ENCODE measurements at places on chromosomes 2 and 18.

DNA sequence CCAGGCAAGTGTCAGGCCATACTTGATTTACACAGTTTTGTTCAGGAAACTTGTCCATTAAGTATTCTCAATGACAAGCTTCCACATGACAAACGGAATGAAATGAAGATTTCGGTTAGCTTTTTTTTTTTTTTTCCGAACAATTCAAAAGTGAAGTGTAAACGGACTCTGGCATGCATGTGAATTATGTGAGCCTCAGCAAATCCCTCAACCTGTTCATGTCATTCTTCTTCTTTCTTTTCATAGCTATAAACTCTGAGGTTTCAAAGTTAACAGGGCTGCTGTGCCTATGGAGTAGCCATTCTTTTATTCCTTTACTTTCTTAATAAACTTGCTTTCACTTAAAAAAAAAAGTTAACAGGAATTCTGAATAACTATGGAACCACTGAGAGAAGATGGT lies 110.3 kb downstream of the NOL10 start:
- no peak for DNase-seq

GRCh38 chr2:44009136-44009735 lies 13.4 kb upstream of the LRPPRC start:
- DNase-seq, result no peak

DNA sequence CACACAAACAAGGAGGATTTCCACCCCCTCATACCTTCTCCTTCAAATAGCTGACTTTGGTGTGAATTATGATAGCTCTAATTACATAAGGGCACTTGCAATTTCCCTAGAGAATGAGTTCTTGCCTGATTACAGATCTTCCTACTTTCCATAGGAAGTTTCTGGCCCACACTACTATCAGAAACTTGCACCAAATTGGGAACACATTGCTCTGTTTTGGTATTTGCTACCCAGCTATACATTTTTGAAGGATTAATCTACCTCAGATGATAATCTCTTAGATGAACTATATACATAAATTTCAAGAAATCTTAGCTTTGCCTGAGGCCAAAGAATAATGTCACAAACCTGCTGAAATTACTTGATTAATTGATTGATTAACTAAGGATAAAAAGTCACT lies 4.9 kb downstream of the DCC start:
- no peak for DNase-seq

- no peak for DNase-seq
These were observed 573 bp downstream of the KDSR start for GRCh38 chr18:63366213-63367052.

DNA sequence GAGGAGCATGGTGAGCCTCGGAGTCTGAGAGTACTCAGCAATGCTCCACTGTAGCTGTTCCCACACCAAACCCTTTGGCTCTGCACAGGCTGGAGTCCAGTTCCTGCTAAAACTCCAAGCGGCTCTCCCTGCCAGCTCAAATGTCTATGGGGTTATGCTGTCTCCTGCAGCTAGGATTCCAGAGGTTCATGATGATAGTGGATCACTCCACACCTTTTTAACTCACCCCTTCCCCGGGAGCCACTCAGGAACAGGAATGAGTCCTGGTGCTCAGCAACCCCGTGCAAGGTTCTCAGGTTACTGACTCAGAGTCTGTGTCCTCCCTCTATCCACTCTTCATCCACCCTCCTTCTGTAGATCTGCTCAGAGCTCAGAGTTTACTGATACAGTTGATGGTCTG lies 410.0 kb downstream of the CDH19 start:
- DNase-seq, result no peak

DNA sequence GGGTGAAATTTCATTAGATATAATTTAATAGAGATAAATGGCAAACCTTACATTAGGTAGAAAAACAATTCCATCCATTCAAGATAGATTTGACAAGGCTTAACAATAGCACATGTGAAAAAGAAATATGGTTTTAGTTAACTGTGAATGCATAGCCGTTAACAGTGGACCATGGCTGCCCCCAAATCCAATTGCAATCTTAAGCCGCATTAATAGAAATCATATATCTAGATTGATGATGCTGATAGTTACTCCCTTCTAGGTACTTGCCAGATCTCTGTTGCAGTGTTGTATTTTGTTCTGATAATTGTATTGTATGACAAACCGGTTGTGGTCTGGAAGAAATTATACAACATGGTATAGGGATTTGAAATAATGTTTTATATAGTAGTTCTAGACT lies 139.8 kb downstream of the GPD2 start:
- DNase-seq, result no peak

GRCh38 chr2:214380681-214381080 lies 30.2 kb upstream of the VWC2L start:
- DNase-seq, result no peak

DNA sequence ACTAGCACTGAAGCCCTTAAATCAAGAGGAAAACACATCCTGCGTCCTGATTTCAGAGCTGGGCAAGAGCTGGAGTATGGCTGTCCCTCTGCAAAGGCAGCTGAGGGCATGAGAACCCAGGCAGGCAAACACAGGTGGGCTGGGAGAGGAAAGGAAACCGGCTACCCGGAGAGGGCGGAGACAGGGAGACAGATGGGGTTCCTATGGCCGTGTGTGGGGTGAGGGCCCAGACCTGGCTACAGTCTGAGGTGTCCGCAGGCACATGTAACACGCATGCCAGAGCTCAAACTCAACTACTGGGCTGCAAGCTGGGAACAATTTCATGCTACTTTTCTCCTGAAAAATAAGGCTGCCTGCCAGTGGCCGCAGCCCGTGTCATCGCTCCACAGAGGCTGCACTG lies 2.7 kb downstream of the COPS9 start:
- no peak for DNase-seq

DNA sequence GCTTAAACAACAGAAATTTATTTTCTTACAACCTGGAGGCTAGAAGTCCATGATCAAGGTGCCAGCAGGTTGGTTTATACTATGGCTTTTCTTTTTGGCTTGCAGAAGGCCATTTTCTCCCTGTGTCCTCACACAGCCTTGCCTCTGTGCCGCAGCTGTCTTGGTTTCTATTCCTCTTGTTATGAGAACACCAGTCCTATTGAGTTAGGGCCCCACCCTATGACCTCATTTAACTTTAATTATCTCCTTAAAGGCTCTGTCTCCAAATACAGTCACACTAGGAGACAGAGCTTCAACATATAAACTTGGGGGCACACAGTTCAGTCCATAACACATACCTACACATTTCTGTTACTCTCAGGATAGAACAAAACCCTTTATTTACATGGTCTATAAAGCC lies 17.3 kb upstream of the RHOB start:
- DNase-seq, result no peak

DNA sequence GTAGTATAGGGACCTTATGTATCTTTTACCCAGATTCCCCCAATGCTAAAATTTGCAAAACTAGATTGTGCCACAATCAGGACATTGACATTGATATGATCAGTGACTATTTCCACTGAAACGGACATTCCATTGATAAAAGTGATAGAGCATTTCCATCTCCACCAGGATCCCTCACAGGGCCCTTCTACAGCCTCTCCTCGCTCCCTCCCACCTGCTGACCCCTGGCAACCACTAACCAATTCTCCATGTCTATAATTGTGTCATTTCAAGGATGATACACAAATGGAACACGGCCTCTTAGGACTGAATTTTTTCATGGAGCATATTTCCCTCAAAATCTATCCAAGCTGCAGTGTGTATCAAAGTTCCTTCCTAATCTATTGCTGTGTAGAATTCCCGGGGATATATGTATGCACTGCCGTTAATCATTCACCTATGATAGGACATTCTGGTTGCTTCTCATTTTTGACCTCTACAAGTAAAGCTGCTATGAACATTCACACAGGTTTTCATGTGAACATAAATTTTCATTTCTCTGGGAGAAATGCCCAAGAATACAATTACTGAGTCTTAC lies 67.3 kb downstream of the UXS1 start:
- DNase-seq, result no peak

GRCh38 chr2:5683471-5683870 lies 8.7 kb upstream of the SOX11 start:
- DNase-seq, result no peak

DNA sequence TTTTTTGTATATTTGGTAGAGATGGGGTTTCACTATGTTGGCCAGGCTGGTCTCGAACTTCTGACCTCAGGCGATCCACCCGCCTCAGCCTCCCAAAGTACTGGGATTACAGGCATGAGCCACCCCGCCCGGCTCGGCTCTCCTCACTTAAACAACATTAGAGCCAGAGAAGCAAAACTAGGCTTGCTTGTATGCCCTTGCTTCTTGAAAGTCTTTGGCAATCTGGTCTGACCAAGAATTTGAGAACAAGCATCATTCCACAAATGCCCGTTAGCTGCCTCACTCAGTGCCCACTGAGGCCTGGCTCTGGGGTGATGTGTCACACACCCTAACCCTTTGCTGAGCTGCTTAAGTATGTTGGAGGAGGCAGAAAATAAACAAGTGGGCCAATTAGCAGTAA lies 33.5 kb downstream of the SOWAHC start:
- DNase-seq, result no peak

GRCh38 chr18:60675126-60675525 lies 302.6 kb upstream of the MC4R start:
- no peak for DNase-seq

- DNase-seq, result peak; percentile 4
These were observed 229.8 kb downstream of the CCDC178 start for GRCh38 chr18:33210575-33211189.

- DNase-seq, result no peak
These were observed 75.1 kb downstream of the CTAGE1 start for GRCh38 chr18:22342625-22343024.

GRCh38 chr2:150811259-150811855 lies 323.9 kb upstream of the RND3 start:
- peak; percentile 91 for DNase-seq

GRCh38 chr2:194319222-194319992 lies 1337.6 kb upstream of the SLC39A10 start:
- no peak for DNase-seq

- DNase-seq, result no peak
These were observed 41.3 kb downstream of the PTPN2 start for GRCh38 chr18:12842459-12843380.

DNA sequence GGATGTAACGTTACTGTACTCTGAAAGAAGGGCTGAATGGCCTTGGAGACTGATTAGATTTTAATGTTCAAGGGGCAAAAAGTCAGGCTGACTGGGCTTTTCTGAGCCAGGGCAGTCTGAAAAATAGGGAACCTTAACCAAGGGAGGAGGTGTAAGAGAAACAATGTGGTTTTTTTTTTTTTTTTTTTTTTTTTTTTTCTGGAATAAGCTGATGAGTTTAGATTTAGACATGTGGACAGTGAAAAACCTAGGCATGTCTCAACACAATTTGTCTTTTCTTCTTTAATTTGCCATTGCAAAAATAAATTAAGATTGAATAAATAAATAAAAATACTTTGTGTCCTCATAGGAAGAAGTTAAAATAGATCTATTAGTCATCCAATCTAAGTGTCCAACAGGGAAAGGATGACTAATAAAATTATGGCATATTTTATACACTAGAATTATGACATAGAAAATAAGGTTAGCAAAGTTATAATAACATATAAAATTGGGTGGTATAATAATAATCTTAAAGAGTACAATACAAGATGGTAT lies 237.6 kb upstream of the TRIB2 start:
- no peak for DNase-seq

GRCh38 chr2:102140377-102140776 lies 2.2 kb upstream of the IL1R1 start:
- DNase-seq, result no peak

DNA sequence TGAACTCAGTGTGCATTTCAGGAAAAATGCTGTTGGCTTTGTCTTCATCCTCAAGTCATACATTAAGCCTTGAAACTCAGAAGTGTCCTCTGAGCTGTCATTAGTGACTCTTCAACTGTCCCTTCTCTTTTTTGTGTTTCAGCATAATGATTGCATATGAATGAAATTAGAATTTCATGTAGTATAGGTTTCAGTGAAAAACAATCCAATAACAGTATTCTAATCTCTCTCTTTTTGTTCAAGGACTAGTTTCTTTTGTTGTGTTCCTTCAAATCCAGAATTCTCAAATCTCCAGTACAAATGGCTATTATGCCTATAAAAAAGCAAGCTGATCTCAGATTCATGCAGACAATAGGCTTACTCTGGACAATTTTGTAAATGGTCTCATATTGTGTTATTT lies 133.5 kb downstream of the QPCT start:
- DNase-seq, result peak; percentile 62

DNA sequence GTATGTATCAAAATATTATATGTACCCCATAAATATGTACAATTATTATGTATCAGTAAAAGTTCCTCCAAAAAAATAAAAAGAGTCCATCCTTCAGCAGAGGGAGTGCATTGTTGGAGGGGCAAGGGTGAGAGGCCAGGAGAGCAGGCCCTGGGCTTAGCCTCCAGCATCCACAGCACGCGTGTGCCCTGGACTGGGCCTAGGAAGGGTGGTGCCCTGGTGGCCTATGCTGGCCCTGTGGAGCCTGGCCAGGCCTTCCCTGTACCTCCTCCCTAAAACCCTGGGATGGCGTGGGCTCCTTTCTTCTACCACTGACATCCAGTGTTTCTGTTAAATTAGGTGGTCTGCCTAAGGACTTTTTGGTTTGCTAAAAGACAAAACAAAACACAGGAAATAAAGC lies 93.4 kb downstream of the SH3RF3 start:
- no peak for DNase-seq

GRCh38 chr18:46622999-46623398 lies 34.0 kb downstream of the LOXHD1 start:
- peak; percentile 7 for DNase-seq

GRCh38 chr2:204357286-204357685 lies 188.0 kb upstream of the PARD3B start:
- no peak for DNase-seq

- DNase-seq, result no peak
These were observed 101.0 kb downstream of the VIT start for GRCh38 chr2:36797324-36798070.

DNA sequence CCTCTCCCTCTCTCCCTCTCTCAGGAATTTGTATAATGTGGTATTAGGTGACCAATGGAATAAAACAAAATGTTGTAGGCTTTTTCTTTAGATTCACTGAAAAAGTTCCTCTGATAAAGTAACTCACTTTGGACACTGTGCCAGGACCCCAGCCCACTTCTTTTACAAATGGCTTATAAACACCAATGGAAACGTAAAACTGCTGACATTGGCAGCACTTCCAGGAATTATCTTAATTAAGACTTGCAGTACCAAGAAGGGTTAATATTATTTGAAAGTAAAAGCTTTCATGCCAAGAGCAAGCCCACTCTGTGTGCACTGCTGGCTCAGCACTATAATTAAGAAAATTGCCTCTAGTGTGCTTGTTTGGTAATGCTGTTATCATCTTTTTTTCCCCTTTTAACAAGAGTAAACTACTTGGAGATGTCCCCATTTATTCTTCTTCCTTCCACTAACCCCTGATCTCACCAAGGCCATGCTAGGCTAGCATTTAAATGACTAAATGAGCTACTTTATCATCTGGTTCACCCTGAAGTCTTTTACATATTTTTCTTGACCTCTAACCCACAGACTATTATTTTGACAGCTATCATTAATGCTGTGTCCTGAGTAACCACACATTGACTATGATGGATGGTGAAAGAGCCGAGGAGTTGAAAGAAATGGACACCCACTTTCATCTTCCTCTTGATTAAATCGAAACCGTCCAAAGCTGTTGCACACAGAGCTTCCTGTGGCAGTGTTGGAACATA lies 232.2 kb upstream of the ETAA1 start:
- DNase-seq, result no peak

- DNase-seq, result no peak
These were observed 172.5 kb downstream of the FIGN start for GRCh38 chr2:163563336-163563735.

GRCh38 chr2:157815421-157815820 lies 60.7 kb downstream of the ACVR1 start:
- DNase-seq, result no peak

Measured in skin of body (tissue), 3 donors.